CD4-positive, alpha-beta T cell treated with Interferon gamma for 1 hour (primary cell): ENCODE measurements at places on chromosomes 16 and 17.

DNA sequence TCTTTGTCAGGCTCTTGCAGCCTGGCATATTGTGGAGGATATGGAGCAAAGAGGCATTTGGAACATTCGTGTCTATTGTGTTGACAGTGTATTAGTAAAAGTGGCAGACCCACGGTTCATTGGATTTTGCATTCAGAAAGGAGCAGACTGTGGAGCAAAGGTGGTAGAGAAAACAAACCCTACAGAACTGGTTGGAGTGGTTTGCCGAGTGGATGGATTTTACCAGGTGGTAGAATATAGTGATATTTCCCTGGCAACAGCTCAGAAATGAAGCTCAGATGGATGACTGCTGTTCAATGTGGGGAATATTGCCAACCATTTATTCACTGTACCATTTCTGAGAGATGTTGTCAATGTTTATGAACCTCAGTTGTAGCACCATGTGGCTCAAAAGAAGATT is 44.5 kb downstream of the EFCAB13 start:
- no peak for DNase-seq

DNA sequence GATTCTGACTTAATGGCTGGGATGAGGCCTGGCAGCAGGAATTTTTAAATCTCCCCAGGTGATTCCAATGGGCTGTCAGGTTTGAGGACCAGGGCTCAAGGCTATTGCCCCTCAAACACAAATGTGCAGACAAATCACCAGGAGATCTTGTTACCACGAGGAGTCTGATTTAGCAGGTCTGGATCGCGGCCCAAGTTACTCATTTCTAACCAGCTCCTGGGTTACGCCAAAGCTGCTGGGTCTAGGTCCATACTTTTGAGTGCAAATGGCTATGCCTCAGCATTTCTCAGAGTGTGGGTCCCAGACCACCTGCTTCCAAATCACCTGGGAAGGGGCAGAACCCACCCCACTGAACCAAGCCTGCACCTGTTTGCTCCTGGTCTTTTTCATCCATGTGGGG is 33.1 kb downstream of the CNGB1 start:
- DNase-seq, result no peak

DNA sequence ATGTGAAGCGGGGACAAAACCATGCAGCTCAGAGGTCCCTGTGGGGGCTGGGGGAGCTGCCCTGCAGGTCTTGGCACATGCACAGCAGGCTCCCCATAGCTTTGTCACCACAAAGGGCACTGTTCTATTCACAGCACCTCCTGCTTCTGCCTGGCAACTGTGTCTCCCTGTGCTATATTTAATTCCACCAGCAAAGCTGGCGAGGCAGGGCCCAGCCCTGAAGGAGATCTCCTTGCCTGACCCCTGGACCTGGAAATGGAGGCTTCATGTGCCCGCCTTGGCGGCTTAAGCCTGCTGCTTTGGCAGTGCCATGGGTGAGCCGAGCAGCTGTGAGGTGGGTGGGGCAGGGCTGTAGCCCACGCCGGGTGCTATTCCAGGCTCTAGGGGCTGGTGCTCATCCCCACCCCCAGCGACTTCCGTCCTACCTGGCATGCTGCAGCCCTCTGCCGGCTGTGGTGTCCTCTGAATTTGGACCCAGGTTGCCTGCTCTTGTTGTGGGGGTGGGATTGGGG is 6.8 kb downstream of the LDHD start:
- DNase-seq, result no peak

DNA sequence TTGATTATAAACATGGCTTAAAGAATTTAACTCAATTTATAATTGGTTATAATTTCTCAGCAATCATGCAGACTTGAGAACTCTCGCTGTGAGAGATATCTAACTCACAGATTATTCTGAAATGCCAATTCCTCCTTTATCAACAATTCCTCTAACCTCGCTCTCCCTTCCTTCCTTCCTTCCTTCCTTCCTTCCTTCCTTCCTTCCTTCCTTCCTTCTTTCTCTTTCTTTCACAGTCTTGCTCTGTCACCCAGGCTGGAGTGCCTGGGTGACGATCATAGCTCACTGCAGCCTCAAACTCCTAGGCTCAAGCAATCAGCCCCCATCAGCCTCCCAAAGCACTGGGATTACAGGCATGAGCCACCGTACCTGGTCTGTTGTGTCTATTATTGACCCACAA is 42.4 kb downstream of the CHD9 start:
- no peak for DNase-seq

GRCh38 chr16:80060470-80060869 is 459.9 kb upstream of the MAF start:
- no peak for DNase-seq

DNA sequence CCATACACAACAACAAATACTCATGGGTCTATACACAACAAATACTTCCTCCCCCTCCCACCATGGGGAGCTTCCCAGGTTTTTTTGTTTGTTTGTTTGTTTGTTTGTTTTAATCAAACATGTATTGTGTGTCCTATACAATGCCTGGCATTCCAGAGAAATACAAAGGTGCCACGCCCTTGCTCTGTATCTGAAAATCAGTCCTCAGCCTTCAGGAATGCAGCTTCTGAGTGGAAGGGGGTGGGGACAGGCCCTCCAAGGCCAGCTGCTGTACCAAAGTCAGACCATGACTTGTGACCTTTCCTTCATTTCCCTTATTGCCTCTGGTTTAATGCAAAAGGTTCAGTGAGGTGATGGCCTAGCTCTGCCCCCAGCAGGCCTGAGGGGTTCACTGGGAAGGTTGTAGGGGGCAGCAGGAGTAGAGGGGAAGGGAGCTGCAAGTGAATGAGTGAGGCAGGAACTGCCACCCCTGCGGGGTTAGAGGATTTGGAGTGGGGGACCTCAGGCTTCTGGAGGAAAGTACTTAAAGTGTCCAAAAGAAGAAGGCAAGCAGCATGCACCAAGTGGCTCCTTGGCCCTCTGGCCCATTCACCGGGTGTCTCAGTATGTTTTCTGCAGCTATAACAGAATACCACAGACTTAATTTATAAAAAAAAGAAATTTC is 105.2 kb downstream of the CLEC16A start:
- DNase-seq, result no peak

DNA sequence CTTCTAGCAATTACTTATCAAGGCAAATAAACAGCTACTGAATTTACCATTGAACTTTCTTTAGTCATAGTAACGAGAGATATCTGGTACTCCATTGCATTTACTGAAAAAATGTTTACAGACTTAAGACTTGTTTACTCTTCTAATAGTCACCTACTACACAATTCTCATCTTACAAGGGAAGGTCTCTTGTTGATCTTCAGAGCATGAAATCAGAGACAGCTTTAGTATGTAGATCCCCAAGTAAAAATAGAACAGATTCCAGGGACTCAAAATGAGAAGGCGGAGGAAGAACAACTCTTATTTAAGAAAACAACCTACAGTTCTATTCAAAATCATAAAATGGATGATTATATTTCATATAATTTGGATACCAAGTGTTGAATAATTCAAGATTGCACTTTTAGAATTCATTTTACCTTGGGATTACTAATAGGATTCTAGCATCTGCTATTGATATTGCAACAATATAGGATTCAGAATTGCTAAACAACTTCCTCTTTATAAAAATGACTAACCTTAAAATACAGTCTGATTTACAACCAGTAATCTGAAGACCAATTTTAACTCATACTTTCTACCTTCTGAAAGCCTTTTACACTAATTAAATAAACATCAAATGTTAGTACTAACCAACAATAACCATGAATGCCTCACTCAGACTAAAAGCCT is 20.8 kb downstream of the UBE2G1 start:
- no peak for DNase-seq

DNA sequence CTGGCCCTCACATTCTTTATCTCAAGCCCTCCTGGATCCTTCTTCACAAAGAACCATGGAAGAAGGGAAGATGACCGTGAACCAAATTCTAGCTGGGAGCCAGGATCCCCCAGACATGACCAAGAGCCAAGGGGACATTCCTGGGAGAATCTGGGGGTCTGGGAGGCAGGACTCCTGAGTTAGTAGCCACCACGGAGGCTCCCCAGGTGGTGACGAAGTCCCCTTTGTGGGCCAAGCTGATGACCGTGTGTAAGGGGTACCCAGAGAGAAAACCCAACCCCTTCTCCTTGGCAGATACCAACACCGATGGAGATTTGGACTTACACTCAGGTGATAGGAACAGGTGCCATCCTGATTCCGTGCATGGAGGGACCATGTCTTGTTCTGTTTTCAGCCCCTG is 6.8 kb upstream of the GFAP start:
- DNase-seq, result no peak
